Activated CD4-positive, alpha-beta T cell treated with anti-CD3 and anti-CD28 coated beads, Interleukin-2, amount 10 ng/mL, durations not matched to agents 7 days and 5 days (primary cell): ENCODE measurements at places on chromosomes 3 and 15. TPM values are rescaled to one million over a fixed set of nuclear protein-coding genes. Genes with fewer than 3 reads are reported as not detected.

DNA sequence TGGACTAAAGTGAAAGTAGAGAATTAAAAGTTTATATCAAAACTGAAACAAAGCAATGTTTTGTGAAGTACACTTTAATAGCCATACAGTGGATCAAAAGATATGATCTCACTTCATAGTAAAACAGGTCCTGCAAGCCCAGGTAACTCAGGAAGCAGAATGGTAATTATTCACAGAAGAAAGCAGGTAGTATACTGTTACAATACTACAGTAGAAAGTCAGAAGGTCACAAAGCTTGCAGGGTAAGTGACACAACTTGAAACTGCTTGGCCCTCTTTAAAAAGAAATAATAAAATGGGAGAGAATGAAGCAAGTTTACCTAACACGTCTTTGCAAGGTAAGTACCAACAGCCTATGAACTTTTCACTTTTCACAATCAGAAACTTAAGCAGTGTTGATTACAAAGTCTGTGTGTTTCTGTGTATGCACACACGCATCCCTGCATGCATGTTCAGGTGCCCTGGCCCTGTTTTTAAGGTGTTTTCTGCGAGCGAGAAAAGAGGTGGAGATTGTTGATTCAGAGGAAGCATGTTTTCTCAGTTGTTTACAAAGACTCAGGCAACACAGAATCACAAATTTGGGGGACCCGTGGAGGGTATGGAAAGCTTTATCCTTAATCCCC, at the start of gene NAALADL2:
Gene NAALADL2 (plus strand): TSS at position 221 of the 622 bp plus-strand sequence.
- no peak within 1 kb of the TSS for H3K27ac ChIP-seq
- no peaks in the 10 kb centered on the region for H3K4me1 ChIP-seq
- DNase-seq, result no peak
- H3K36me3 ChIP-seq, result no peaks in the 10 kb centered on the region

- H3K27me3 ChIP-seq, result no peaks in the 10 kb centered on the region
- no peak overlapping the region for H3K4me3 ChIP-seq
- peak overlapping the region; percentile 90 for H3K27ac ChIP-seq
- peak; percentile 22 for DNase-seq
- peaks cover 21% of the 10 kb centered on the region for H3K4me1 ChIP-seq
Measured at GRCh38 chr3:27533718-27534573, 49.8 kb upstream of the SLC4A7 start.

- no peak overlapping the region for H3K27ac ChIP-seq
- no peaks in the 10 kb centered on the region for H3K4me1 ChIP-seq
- no peak overlapping the region for H3K4me3 ChIP-seq
- H3K36me3 ChIP-seq, result peaks cover 2% of the 10 kb centered on the region
Measured at GRCh38 chr3:11450015-11450414, 177.8 kb downstream of the ATG7 start.

DNA sequence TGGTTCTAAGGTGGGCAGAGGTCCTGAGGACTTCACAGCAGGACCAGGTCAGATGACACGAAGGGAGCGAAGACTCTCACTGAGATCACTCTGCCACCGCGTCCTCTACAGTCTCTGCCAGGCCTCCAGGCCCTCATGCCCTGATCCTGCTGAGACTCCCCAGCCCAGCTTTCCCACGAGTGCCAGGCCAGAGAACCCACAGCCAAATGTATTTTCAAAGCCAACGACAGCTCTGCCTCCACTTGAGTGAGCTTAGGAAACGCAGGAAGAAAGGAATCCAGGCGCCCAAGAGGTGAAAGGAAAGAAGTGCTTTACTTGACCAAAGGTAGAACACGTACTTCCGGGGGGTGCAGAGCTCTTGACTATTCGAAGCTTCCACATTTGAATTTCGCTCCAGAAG, 275.0 kb downstream of the XXYLT1 start:
- no peaks in the 10 kb centered on the region for H3K27me3 ChIP-seq
- no peak overlapping the region for H3K4me3 ChIP-seq
- DNase-seq, result no peak
- H3K4me1 ChIP-seq, result no peaks in the 10 kb centered on the region
- no peaks in the 10 kb centered on the region for H3K36me3 ChIP-seq

GRCh38 chr3:142148044-142148791, 1.1 kb downstream of the TFDP2 start:
- peak overlapping the region; percentile 83 for H3K27ac ChIP-seq
- H3K27me3 ChIP-seq, result peaks cover 5% of the 10 kb centered on the region
- H3K4me1 ChIP-seq, result peaks cover 26% of the 10 kb centered on the region
- DNase-seq, result no peak

The CKMT1A gene
- not detected for total RNA-seq

The SCAMP5 gene
- total RNA-seq, result 3.0 TPM

GRCh38 chr15:64017082-64017588, 29.1 kb downstream of the DAPK2 start:
- DNase-seq, result no peak
- no peak overlapping the region for H3K27ac ChIP-seq
- no peaks in the 10 kb centered on the region for H3K36me3 ChIP-seq

GRCh38 chr3:42525736-42526345, 23.4 kb downstream of the VIPR1 start:
- no peak for DNase-seq
- no peak overlapping the region for H3K4me3 ChIP-seq
- H3K4me1 ChIP-seq, result peaks cover 56% of the 10 kb centered on the region
- no peak overlapping the region for H3K27ac ChIP-seq

The HAUS2 gene
- 42.9 TPM for total RNA-seq

DNA sequence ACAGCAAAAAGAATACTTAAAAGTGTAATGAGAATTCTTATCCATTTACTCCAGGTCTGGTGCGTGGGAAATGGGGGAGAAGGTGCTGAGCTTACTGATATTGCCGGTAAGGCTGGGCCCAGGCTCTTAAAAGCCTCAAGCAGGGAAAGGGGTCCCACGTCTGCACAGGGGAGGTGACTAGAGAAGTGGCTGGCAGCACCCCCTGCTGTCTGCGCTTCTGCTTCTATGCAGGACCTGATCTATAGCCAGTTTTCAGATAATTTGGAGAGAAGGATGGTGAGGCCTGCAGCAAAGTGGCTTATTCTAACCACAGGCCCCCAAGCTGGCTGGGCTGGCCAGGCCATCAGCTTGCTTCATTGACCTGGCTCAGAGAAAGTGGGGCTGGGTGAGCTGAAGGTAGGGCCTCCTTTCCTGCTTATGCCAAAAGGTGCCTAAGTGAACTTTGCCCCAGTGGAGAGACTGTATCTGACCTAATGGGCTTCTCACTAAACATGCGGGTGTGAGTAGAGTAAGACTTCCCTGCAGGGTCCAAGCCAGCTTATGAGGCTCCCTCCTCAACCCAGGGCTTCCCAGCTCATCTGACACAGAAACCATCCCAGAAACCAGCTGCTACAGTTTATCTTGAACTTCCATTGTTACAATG, 30.9 kb upstream of the ATP1B3 start:
- peaks cover 14% of the 10 kb centered on the region for H3K4me1 ChIP-seq
- DNase-seq, result peak; percentile 32
- no peak overlapping the region for H3K4me3 ChIP-seq
- H3K36me3 ChIP-seq, result no peaks in the 10 kb centered on the region
- no peaks in the 10 kb centered on the region for H3K27me3 ChIP-seq

DNA sequence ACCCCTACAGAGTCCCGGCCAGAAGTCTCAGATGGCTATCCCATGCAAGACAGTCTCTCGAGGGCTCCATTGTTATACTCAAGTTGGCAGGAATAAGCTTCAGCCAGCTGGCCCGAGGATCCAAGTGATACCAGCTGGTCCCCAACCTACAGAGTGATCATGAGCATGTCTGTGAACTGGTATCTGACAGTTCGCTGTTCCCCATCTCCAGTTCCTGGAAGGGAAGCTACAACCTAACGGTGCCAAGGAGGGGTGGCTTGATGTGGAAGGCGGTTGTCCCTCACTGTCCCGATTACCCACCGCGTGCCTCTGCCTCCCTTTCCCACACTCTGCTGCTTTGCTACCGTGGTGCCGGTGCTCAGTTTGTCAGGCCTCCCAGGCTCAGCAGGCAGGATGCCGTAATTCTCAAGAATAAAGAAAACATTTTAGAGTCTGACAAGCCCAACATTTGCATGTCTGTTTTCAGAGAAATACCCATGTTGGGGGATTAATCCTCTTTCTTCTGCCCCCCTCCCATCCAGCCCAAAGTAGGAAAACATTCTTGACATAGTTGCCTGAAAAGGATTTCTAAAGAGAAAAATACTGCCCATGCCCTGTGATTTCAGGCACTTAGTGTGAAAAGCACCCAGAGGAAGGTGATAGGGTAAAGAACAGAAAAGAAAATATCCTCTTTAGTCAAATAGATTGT, 49.4 kb upstream of the HES1 start:
- H3K36me3 ChIP-seq, result no peaks in the 10 kb centered on the region
- H3K4me1 ChIP-seq, result peaks cover 15% of the 10 kb centered on the region
- H3K4me3 ChIP-seq, result no peak overlapping the region

- H3K4me1 ChIP-seq, result no peaks in the 10 kb centered on the region
- no peak overlapping the region for H3K4me3 ChIP-seq
- no peaks in the 10 kb centered on the region for H3K36me3 ChIP-seq
- no peaks in the 10 kb centered on the region for H3K27me3 ChIP-seq
- no peak overlapping the region for H3K27ac ChIP-seq
Measured at GRCh38 chr15:83559310-83559966, 94.5 kb upstream of the ADAMTSL3 start.

The PLSCR1 gene
- 137 TPM for total RNA-seq

DNA sequence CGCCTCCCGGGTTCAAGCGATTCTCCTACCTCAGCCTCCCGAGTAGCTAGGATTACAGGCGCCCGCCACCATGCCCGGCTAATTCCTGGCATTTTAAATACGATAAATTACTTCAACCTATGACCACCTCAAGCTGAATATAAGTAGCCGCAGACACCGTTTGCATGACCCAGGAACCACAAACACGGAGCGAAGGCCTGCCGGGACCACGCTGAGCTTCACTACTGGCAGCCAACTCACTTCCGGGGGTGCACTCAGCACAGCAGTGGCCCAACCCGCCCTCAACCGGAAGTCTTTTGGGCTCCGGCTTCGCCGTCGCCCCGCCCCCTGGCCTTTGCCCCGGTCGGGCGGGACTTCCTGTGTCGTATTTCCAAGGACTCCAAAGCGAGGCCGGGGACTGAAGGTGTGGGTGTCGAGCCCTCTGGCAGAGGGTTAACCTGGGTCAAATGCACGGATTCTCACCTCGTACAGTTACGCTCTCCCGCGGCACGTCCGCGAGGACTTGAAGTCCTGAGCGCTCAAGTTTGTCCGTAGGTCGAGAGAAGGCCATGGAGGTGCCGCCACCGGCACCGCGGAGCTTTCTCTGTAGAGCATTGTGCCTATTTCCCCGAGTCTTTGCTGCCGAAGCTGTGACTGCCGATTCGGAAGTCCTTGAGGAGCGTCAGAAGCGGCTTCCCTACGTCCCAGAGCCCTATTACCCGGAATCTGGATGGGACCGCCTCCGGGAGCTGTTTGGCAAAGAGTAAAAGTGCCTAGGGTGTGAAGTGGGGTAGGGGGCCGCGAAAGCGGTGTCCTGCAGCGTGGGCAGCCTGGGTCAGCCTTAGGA, at the start of gene TIMMDC1:
Gene TIMMDC1 (plus strand): TSS at position 362 of the 826 bp plus-strand sequence. CDS start 187 bp downstream, at position 549.
- peaks cover 37% of the 10 kb centered on the region for H3K4me1 ChIP-seq
- H3K27me3 ChIP-seq, result no peaks in the 10 kb centered on the region
- peak within 1 kb of the TSS; percentile 99 for H3K27ac ChIP-seq

DNA sequence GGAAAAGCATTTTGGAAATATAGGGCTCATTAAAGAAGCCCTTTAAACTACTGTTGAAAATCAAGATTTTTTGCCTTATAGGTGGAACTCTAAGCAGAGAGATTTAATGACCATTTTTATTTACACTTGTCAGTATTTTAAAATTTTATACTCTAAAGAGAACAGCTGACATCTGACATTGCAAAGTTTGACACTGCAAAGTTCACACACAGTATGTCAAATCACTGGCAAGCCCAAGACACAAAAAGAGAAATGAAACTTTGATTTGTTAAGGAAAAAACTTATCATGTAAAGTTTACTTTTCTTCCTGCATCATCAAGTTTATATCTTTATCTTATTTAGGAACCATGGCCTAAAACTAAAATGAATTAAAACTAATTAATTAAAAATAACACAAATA, 40.2 kb downstream of the DPH6 start:
- H3K27me3 ChIP-seq, result no peaks in the 10 kb centered on the region
- H3K36me3 ChIP-seq, result no peaks in the 10 kb centered on the region
- DNase-seq, result no peak
- H3K4me3 ChIP-seq, result no peak overlapping the region

- H3K4me3 ChIP-seq, result no peak overlapping the region
- no peaks in the 10 kb centered on the region for H3K27me3 ChIP-seq
- peaks cover 33% of the 10 kb centered on the region for H3K4me1 ChIP-seq
- H3K36me3 ChIP-seq, result peaks cover 29% of the 10 kb centered on the region
Measured at GRCh38 chr15:64855205-64855975, 13.7 kb downstream of the PLEKHO2 start.

GRCh38 chr3:176430244-176431037, 766.8 kb downstream of the TBL1XR1 start:
- no peaks in the 10 kb centered on the region for H3K36me3 ChIP-seq
- H3K27ac ChIP-seq, result no peak overlapping the region
- no peaks in the 10 kb centered on the region for H3K4me1 ChIP-seq
- H3K4me3 ChIP-seq, result no peak overlapping the region
- no peak for DNase-seq

- no peak overlapping the region for H3K27ac ChIP-seq
- no peak for DNase-seq
- peaks cover 14% of the 10 kb centered on the region for H3K36me3 ChIP-seq
- no peak overlapping the region for H3K4me3 ChIP-seq
Measured at GRCh38 chr15:64233299-64233698, 70.5 kb upstream of the PPIB start.

DNA sequence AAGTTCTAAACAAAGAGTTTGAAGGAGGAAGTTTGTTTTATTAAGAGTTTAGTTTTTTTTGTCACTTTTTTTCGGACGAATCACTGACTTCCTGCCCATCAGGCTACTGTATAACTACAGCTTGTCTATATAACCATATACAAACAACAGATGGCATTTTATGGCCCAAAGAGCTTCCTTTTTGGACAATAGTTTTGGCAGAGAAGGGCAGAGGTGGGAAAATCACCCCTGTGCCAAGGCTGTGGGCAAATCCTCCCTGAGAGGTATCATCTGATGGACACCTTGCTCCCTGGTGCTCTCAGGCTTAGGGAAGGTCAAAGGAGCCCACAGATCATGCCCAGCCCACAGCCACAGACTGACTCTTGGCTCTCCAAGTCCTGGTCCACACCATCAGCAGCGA, 113.4 kb downstream of the OXNAD1 start:
- H3K27ac ChIP-seq, result peak overlapping the region; percentile 87
- peak overlapping the region; percentile 41 for H3K4me3 ChIP-seq
- no peak for DNase-seq
- peaks cover 96% of the 10 kb centered on the region for H3K36me3 ChIP-seq
- H3K4me1 ChIP-seq, result peaks cover 75% of the 10 kb centered on the region

- H3K27me3 ChIP-seq, result peaks cover 36% of the 10 kb centered on the region
- no peaks in the 10 kb centered on the region for H3K4me1 ChIP-seq
- H3K4me3 ChIP-seq, result no peak overlapping the region
- no peaks in the 10 kb centered on the region for H3K36me3 ChIP-seq
- DNase-seq, result no peak
Measured at GRCh38 chr15:28068930-28069329, 30.2 kb downstream of the OCA2 start.

The GOLGA8R gene
- 2.7 TPM for total RNA-seq

The GASK1A gene
- not detected for total RNA-seq
